T-helper 1 cell (primary cell): ENCODE measurements at places on chromosomes 2 and 18.

DNA sequence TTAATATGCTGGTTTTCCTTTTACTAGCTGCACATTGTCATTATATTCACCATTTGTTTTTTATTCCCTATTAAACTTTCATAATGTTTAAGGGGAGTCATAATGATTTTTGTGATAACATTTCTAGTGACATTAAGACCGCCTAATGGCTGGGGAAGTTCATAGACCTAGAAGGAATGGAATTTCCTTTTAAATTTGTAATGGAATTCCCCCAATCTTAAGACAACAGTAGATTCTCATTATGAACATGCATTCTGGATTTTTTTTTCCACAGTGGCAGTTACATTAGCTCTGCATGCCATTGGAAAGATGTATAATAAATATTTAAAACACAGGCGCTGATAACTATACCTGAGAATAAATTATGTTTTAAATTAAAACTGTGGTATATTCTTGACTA is 8.4 kb downstream of the YPEL5 start:
- no peak for DNase-seq

DNA sequence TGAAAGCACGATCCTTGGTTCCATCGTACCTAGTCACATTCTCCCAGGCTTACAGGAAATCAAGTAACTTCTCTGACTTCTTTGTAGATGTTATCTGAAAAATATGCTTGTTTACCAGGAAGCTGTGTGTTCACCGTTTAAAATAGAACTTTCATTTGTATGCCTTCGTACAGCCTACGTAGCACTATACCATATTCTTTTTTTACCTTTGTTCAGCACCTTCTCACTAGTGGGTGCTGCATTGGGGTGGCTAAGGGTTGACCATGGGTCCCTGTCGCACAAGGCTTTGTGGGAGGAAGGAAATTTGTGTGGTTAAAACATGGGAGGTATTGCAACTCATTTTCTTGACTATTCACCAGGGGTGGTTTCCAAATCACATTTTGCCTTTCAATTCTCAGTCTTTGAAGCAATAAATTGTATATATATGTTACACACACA is 16.6 kb downstream of the MALT1 start:
- DNase-seq: peak; percentile 57

DNA sequence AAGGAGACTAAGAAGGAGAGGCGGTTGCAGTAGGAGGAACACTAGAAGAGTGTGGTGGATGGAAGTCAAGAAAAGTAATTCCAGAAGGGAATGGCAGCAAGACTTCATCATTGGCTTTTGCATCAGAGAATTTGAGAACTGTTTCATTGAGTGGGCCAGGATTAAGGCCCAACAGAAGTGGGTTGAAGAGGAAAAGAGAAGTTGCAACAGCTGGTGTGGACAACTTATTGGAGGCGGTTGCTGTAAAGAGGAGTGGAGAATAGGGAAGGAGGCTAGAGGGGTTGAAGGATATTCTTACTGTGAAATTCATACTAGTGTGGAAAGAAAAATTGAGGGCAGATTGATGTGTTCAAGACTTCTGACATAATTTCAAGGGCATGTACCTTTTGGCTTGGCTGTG is 168.7 kb upstream of the FN1 start:
- DNase-seq: no peak

DNA sequence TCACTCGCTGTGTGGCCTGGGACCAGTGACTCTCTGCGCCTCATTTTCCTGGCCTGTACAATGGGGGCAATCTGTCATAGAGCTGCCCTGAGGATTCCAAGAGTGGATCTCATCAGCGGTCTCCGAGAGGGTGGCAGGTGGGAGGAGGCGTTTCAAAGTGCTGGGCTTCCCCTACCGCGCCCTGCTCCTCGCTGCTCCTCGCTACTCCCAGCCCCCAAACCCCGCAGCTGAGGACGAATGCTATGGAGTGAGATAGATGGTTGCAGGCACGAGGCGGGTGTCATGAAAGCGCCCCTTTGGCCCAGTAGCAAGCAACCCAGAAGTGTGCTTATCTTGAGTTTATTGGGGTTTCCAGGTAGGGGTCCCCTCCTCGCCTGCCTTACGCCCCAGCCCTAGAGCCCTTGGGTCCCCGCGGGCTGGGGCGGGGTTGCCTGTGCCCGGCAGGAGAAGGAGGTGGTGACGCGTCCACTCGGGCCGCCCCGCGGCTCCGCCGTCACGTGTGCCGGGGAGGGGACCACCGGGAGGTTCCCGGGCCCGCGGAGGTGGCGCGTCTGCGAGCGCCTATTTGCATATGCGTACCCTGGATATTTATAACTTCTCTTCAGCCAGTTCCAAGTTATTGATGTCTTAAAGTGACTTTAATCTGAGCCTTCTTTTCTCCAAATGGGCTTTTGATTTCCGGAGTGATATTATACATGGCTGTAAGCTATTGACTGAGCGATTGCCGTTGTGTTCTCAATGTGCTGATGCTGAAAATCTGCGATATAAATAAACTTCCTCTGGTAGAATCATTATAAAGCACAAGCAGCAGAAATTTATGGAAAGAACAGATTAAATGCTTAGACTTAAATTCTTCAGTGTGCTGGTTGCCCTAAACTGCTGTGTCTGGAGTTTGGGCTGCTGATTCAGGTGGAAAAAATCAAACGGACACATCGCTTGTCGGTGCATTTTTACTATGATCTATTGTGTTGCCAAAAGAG is 263.7 kb downstream of the ATAD2B start:
- no peak for DNase-seq

GRCh38 chr2:29455200-29455860 is 340.1 kb downstream of the CLIP4 start:
- DNase-seq: no peak

DNA sequence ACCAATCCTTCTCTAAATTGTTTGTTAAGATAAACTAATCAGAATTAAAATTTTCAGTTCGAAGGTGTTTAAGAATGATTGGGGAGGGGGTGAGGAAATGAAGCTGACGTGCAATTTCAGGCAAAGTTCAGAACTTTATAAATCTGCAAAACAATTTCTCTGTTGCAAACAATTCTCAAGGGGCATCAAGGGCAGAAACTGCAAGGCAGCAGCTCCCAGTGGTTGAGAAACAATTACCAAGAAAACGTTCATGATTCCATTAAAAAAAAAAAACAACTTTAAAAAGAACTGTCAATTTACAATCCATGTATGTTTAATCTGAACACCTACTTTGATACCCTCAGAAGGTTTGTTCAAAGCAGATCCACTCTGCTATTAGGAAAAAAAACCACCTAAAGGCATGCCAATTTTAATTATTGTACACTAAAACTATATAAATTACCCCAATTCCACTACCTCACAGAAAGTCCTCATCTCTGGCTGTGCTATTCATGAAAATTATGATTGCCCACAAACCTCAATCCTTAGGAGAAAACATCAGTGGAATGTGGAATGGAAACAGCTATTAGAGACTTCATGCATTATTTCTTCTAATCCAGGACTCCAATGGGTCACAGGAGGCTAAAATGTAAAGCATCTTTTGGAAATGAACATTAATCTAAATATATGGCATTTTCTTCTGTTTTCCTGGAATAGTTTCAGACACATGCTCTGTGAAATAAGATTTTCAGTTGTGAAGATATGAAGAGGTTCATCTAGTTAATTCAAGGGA is 119.9 kb upstream of the ACVR1C start:
- no peak for DNase-seq

DNA sequence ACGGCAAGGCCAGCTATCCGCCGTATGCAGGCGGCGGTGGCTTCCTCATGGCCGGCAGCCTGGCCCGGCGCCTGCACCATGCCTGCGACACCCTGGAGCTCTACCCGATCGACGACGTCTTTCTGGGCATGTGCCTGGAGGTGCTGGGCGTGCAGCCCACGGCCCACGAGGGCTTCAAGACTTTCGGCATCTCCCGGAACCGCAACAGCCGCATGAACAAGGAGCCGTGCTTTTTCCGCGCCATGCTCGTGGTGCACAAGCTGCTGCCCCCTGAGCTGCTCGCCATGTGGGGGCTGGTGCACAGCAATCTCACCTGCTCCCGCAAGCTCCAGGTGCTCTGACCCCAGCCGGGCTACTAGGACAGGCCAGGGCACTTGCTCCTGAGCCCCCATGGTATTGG is 3.1 kb downstream of the B3GNT7 start:
- DNase-seq: no peak

DNA sequence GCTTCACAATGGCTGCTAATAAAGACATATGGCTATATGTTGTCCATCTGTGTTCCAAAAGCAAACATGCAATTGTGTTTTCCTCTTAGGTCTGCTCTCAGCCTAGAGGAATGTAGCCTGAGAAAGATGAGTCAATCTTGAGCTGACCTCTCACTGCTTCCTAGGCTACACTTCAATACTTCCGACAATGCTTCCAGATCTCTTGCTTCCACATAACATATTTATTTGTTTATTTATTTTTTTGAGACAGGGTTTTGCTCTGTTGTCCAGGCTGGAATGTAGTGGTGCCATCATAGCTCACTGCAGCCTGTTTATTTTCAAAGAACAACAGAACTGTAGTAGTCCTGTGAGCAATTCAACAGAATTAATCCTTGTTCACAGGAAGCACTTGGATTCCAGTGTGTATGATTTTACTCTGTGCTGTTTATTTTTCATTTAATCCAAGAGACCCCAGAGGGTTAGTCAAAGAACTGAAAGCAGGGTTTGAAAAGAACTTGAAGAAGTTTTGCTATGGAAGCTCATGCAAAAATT is 437.9 kb downstream of the TXNL1 start:
- DNase-seq: no peak

GRCh38 chr18:31860488-31860887 is 82.4 kb downstream of the TRAPPC8 start:
- DNase-seq: no peak

DNA sequence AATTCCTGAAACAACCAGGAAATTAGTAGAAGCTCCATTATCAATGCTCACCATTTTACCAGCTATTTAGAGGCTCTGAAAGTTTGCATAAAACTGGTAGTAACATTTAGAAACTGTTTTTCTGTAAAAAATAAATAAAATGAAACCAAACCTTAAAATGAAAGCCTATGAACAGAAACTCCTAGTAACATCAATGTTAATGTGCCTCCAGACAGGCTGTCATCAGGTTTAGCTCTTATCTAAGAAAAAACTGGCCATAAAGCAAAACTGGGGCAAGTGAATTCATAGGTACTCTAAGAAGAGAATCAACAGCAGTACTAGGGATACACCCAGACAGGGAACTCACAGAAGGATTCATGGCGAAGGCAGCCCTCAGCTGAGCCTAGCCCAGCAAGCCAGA is 8.0 kb downstream of the E2F6 start:
- no peak for DNase-seq

DNA sequence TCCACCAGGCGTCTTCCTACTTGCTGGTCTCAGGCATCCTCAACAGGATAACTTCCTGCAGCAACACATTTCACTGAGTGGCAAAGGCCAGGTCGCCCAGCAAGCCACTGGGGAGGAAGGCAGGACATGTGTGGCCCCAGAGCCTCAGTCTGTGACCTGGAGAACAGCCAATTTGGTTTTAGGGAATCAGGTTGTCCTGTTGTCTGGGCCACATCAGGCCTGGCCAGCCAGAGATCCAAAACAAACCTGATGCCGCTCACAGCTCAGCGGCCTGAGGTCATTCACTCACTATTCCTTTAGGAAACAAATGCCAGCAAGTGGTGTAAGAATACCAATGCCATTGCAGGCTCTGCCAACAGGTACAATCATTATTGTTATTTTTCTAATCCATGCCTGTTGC is 210.7 kb downstream of the VAPA start:
- DNase-seq: no peak

- no peak for DNase-seq
Measured at GRCh38 chr2:46657042-46657504, 177.7 kb downstream of the TMEM247 start.

- no peak for DNase-seq
Measured at GRCh38 chr18:2587788-2588187, 16.4 kb downstream of the NDC80 start.

GRCh38 chr18:59689756-59690155 is 7.5 kb downstream of the CCBE1 start:
- DNase-seq: no peak

DNA sequence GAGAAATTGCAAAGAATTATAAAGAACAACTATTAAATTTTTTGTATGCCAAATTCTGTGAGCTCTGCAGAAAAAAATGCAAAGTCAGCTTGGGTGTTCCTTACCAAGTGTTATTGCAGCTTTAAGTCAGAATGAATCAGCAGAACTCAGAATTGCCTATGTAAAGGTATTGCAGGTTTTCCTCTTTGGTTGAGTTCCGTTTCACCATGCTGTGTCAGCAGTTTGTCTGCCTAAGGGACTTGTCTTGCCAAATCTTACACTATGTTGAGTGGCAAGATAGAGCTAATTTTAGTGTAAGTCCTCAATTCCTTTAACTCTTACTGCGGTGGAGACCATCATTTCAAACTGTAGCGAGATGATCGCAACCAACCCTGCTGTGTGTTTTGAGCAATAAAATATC is 38.8 kb downstream of the ADAM23 start:
- no peak for DNase-seq

GRCh38 chr2:232028631-232029030 is 67.1 kb downstream of the DIS3L2 start:
- DNase-seq: no peak

DNA sequence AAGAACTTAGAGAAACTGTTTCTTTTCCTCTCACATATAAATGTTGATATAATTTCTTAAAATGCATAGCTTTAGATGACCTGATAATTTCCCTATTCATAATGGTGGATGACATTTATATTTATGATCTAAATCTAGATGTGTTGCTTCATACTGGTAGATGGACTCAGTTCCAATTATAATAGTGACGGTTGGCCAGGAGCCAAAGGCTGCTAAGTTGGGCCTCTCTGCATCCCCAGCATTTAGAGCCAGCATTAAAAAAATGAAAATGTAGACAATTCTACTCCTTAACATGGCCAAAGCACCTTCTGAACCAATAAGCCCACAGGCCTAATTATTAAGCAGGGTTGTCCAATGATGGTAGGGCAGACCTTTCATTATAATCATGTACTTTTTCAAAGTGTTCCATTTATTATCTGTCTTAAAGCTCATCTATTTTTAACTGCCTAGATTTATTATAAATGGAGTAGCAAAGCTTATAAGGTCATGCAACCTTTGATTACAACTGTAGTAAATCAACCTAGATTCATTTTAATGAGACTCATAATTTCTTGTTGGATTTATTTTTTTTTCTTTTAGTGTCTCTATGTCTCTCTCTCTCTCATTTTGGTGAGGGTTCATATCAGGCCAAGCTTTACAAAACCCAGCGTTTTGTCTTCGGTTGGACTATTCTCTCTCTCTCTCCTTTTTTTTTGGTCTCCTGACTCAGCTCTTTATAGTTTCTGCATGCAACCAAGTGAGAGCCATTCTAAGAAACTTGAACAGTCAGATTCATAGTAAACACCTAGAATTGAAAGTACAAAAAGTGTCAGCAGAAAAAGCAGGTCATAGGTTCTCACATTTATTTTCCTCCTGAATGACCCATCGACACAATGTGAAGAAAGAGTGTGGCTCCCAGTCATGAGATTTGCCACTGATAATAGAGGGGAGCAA is 2016.1 kb upstream of the PIK3C3 start:
- no peak for DNase-seq

DNA sequence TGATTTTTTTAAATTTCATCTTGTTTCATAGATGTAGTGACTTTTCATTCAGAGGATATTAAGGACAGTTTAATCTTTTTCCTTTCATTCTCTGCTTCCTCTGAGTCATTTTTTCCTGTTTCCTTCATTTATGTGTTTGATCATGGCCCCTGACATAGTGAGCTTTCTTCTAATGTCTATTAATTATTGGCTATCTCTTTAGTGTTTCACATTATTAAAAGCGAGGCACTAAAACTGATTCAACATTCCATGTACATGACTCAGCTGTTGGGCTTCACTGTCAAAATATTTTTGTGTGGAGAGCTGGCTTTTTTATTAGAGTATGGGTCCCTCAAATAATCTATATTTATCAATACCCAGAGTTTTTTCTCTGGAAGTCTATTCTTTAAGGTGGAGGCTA is 125.8 kb downstream of the THSD7B start:
- DNase-seq: no peak
